Activated naive CD4-positive, alpha-beta T cell treated with Interleukin-2 at 50 U/mL for 16 hours (primary cell): ENCODE measurements at places on chromosomes 7 and 10.

DNA sequence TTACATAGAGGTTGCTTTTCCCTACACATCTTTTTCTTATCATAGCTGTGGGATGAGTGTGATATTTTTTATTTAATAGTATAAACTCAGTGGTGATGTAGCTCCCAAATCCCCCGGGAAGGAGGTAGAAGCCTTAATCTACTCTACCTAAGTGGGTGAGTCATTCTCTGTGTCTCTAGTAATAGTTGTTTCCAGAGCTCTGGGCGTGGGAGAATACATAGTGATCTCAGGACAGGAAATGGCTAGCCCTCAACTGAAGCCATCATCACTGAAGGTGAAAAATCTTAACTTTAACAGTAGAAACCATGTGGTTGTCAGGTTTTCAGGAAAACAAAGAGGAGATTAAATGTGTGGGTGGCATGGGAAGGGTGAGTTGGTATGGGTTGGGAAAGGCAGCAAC, 278.4 kb downstream of the ANKRD30A start:
- DNase-seq, result no peak

- DNase-seq, result no peak
These were observed 4.6 kb upstream of the FAM170B start for GRCh38 chr10:49138361-49138891.

DNA sequence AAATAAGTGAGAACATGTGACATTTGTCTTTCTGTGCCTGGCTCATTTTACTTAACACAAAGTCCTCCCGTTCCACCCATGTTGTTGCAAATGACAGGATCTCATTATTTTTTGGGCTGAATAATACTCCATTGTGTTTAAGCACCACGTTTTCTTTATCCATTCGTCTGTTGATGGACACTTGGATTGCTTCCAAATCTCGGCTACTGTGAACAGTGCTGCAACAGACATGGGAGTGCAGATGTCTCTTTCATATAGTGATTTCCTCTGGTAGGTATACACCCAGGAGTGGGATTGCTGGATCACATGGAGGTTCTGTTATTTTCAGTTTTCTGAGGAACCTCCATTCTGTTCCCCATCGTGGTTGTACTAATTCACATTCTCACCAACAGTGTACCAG, 264.4 kb upstream of the GALNT17 start:
- DNase-seq, result no peak

GRCh38 chr7:28813243-28813962, 144.7 kb downstream of the TRIL start:
- no peak for DNase-seq

- no peak for DNase-seq
These were observed 85.9 kb upstream of the PLXDC2 start for GRCh38 chr10:19730167-19730906.

GRCh38 chr10:92181575-92181974, 109.3 kb downstream of the CPEB3 start:
- DNase-seq, result no peak
